ENCODE measurements at places on chromosomes 7 and 10.

- DNase-seq: no peak
These were observed 60.4 kb upstream of the FGFR2 start for GRCh38 chr10:121658611-121659010.

GRCh38 chr10:132667342-132668047, 118.5 kb downstream of the NKX6-2 start:
- DNase-seq: no peak

- DNase-seq: no peak
These were observed 296.5 kb downstream of the SORCS3 start for GRCh38 chr10:104937567-104937966.

- DNase-seq: no peak
These were observed 13.6 kb downstream of the LOXL4 start for GRCh38 chr10:98254234-98254974.

- DNase-seq: no peak
These were observed 40.8 kb upstream of the CTBP2 start for GRCh38 chr10:125201108-125201524.

- no peak for DNase-seq
These were observed 48.8 kb upstream of the ANTXRL start for GRCh38 chr10:46237815-46238510.

- DNase-seq: no peak
These were observed 2.6 kb upstream of the CAMK2B start for GRCh38 chr7:44327981-44328380.

- no peak for DNase-seq
These were observed 29.4 kb upstream of the TNRC18 start for GRCh38 chr7:5452937-5453540.

DNA sequence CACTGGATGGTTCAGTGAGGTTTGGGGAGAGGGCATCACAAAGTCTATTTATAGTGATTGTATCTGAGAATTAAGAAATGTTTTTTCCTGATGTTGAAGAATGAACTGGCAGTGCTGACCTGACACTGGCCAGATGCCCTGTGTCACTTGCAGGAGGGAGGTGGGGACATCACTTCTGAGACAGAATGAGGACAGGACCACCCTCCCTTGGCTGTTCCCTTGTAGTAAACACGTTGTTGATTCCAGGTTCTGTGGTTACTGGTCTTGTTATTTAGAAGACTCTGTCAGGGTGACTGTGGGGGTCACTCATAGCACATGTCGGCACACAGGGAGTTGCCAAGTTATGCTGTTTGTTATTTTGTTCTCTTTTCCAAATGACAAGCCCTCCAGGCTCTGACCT, 126.4 kb downstream of the ADCY1 start:
- no peak for DNase-seq
